ENCODE measurements at places on chromosomes 2 and 18. TPM values are rescaled to one million over a fixed set of nuclear protein-coding genes. Genes with fewer than 3 reads are reported as not detected.
A peak's percentile ranks its signal among the peaks of the same experiment; 100 is the strongest.

- DNase-seq: no peak
Measured at GRCh38 chr2:169116327-169116726, 47.0 kb downstream of the DHRS9 start.

DNA sequence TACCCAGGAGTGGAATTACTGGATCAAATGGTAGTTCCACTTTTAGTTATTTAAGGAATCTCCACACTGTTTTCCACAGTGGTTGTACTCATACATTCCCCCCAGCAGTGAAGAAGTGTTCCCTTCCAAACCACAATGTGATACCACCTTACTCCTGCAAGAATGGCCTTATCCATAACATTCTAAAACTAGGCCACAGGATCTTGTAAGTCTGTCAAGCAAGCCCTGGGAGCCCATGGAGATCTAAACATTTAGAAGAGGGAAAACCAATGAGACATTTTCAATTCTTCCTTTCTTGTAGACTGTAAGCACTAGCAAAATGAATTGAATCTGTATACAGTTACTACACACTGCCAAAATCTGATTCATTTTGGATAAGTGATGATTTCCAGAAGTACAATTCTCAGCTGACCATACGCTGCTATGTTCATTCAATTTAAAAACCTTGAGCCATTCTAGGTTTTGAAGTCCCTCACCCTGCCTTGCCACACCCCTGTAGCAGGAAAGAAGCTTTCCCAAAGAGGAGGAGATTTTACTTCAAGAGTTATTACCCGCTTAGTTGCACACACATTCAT, 149.1 kb downstream of the SLC8A1 start:
- peak; percentile 63 for DNase-seq

ZNF892 gene
- 1.5 TPM for polyA plus RNA-seq

DNA sequence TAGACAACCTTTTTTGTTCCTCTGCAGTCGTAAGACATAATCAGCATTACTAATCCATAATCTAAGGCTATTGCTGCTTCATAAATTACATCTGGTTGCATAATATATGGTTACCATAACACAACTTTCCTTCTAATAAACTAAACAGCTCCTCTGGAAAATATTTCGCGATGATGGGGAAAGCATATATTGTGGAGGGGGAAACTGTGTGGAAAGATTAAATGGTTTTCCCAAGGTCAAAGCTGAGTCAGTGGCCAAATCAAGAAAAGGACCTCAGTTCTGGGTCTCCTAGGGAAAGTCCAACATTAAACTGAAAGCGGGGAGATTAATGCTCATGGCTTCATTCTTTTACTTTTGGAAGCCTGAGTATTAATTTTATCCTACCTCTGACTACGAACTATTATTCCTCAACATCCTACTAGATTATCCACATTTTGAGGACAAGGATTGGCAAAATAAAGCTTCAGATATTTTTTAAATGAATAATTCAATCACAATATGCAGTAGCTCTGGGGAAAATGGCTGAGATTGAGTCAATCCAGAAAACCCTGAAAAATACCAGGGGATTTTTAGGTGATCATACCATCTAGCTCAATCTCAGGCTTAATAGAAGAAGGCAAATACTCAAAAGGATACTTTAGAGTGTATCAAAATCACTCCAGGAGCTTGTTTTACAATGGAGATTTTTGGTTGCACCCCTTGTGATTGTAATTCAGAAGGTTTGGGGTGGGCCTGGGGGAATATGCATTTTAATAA, 33.8 kb upstream of the STK17B start:
- peak; percentile 77 for DNase-seq

OSBPL6 gene
- polyA plus RNA-seq: 9.5 TPM

PTPRN gene
- polyA plus RNA-seq: 0.16 TPM

DNA sequence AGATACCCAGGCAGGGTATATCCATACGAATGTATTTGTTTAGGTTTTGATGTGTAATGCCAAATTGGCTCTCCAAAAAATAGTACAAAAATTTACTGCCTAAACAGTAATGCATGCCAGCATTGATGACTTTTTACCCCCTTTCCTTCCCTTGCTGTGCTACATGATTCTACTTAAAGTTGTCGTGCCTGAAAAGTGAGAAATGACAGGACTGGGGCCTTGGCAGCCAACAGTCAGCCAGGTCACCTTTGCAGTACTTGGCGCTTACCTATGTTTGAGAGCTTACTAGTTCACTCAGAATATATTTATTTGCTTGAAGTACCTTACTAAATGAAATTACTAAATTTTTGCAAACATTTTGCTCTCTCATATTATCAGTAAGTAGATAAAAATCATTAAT, 1329.1 kb downstream of the DPP10 start:
- no peak for DNase-seq

CDH19 gene
- 3.1 TPM for polyA plus RNA-seq

DNA sequence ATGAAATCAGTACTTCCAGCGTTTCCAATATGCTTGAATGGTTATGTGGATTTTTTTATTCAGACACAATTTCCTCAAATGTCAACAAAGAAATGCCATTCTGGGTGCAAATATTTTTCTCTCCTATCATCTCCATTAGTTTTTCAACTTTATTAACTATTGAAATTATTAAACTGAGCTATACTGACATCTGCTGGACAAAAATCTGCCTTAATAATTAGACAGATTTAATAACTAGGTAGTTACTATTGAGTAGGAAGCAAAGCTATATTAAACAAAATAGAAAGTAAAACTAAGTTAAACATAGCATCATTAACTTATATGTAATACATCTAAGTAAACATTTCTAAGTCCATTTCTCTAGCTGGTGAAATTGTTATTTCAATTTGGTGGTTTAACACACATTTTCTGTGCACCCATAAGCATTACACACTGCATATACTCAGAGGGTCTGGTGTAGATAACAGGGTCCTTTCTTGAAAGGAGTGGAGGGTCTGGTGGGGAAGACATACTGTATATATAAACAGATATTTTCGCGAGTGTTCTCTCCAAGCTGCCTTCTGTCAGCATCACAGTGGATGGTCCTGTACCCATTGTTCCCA, 77.0 kb downstream of the LANCL1 start:
- peak; percentile 36 for DNase-seq

GRCh38 chr2:7940723-7941122, 741.1 kb upstream of the ID2 start:
- no peak for DNase-seq

- no peak for DNase-seq
Measured at GRCh38 chr2:6927186-6927585, 10.0 kb downstream of the RNF144A start.

DNA sequence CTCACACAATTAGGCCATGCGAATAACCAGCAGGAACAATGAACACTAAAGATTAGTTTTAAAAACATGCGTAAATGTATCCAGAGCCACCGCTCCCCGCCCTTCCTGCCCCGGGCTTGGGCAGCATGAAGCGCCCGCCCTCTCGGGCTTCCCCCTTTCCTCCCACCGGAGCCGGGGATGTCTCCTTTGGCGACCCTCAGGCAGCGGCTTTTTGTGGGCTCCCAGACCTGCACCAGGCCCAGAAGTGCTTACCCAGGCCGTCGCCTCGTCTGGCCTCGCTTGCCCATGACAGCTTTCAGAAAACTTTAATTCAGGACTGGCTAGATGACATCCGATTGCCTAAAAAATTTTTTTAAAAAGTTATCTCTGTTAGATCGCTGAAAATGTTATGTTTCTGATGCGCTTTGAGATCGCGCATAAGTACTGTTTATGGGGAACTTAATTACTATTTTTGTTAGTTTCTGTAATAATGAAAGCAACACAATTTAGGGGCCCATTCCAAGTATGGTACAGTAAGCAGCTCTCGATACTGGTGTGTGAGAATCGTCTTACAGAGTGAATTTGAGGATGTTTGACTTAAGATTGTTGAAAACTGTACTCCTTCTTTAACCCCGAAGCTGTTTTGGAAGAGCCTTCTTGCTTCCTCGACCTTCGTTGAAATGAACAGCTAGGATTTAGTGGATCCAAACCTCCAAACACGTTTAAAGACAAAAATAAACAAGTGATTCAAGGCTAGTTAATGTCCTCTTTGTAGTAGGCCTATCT, 1.1 kb downstream of the MAP3K20 start:
- DNase-seq: peak; percentile 80

GRCh38 chr18:73487966-73488365, 620.2 kb upstream of the NETO1 start:
- DNase-seq: no peak

PROKR1 gene
- polyA plus RNA-seq: 0.79 TPM

DNA sequence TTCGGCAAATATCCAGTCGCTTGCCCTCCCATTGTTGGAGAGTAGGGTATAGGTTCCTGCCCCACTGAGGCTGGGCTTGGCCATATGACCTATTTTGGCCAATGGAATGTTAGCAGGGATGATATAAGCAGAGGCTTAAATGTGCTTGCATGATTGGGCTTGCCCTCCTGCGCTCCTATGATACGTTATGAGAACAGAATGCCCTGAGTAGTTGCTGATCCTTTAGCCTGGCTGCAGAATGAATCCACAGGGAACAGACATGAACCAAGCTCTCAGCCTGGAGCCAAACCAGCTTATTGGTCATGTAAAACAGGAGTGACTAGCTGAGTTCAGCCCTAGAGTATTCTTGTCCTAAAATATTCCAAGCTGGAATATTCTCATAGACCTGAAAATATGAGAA, 34.8 kb upstream of the IMP4 start:
- DNase-seq: no peak

GRCh38 chr2:140929849-140930248, 1201.0 kb downstream of the LRP1B start:
- DNase-seq: peak; percentile 70

DNA sequence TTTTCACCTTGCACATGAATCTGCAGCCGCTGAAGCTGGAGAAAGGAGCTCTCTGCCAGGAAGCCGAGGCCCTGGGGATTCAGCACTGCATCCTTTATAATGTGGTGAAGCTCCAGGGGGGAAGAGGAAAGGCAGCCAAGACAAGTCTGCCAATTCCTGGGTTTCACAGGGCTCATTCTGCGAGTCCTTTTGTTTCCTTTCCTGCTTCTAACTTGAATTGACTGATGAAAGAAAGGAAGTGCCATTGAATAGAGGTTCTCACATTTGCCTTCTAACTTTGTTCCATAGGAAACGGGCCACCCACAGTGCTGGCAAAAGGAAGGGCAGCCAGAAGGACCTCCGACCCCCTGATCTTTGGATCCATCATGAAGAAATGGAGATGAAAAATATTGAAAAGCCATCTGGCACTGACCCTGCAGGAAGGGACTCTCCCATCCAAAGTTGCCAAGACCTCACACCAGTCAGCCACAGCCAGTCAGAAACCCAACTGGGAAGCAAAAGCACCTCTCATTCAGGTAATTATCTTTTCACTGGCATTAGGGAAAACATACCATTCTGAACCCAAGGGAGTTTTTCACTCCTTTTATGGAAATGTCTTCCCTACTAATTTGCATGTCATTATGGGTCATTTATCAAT, 765.4 kb downstream of the MBD2 start:
- DNase-seq: peak; percentile 8

PPIL3 gene
- 35.2 TPM for polyA plus RNA-seq

DNA sequence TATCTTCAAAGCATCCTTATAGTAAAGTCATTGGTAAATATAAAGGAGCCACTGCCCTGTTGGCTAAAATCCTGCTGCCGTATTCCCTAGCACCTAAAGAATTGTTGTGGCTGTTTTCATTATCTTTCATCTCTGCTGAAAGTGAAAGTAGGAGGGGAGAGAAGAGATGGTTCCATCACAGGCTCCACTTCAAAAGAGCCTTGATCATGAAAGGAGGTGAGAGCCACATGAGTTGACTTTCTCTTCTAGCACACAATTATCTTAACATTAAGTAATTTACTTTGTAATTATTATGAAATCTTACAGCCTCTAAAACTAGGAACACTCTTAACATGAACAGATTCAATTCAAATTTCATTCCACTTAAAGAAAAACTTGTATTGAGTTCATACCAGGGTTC, 1050.9 kb upstream of the LRRTM1 start:
- no peak for DNase-seq

DNA sequence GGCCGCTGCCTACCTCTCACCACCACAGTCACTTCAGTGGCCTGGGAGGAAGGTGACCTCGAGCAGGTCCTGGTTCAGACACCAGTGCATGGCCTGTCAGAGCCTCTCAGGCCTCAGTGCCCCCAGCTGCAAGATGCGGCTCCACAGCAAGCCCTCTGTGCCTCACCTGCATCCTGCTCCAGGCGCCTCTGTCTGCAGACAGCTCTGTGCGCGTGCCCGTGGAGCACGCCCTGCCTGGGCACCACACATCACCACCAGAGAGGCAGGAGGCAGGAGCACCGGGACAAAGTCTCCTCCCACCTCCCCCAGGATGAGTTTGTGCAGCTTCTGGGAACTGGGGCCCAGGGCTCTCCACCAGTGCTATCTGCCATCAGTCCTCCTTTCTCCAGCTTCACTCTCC, 98.7 kb downstream of the TFCP2L1 start:
- DNase-seq: no peak

METTL8 gene
- 10.7 TPM for polyA plus RNA-seq

GRCh38 chr2:236963631-236964182, 122.0 kb upstream of the COPS8 start:
- no peak for DNase-seq

NYAP2 gene
- 0.59 TPM for polyA plus RNA-seq

DNA sequence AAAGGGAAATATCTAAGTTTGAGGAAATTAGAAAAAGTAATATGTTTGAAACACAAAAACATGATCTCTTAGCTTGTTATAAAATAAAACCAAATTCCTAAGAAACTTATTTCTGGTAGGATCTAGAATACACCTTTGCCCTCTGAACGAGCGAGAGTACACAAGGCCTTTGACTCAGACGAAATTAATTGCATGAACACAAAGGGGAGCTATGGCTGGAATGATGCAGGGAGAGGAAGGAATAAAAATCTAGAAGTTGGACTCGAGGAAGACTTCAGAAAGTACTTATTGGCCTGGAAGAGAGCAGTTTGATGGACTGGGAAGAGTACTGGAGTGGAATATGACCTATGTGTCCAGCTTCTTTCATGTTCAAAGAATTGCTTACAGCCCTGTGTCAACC, 927 bp upstream of the CRYGD start:
- no peak for DNase-seq

ERMN gene
- polyA plus RNA-seq: 0.11 TPM

EN1 gene
- polyA plus RNA-seq: 5.1 TPM

SLC19A3 gene
- polyA plus RNA-seq: 0.64 TPM

- peak; percentile 70 for DNase-seq
Measured at GRCh38 chr2:3493615-3494007, 25.7 kb downstream of the ADI1 start.

R3HDM1 gene
- 23.1 TPM for polyA plus RNA-seq

All from muscle of leg (tissue), 16 donors.